Endothelial cell (in vitro differentiated cells): ENCODE measurements at places on chromosomes 6 and 20.

DNA sequence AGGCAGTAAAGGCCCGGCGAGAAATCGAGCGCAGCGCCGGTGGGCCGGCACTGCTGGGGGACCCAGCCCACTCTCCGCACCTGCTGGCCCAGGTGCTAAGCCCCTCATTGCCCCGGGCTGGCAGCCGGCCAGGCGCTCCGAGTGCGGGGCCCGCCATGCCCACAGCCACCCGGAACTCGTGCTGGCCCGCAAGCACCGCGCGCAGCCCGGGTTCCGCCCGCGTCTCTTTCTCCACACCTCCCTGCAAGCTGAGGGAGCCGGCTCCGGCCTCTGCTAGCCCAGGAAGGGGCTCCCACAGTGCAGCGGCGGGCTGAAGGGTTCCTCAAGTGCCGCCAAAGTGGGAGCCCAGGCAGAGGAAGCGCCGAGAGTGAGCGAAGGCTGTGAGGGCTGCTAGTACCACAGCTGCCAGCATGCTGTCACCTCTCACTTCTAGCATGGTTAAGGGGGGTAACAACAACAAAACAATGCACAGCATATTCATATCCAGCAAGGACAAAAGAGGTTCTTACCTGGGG lies 11.3 kb upstream of the GMPR start:
- no peak for DNase-seq

DNA sequence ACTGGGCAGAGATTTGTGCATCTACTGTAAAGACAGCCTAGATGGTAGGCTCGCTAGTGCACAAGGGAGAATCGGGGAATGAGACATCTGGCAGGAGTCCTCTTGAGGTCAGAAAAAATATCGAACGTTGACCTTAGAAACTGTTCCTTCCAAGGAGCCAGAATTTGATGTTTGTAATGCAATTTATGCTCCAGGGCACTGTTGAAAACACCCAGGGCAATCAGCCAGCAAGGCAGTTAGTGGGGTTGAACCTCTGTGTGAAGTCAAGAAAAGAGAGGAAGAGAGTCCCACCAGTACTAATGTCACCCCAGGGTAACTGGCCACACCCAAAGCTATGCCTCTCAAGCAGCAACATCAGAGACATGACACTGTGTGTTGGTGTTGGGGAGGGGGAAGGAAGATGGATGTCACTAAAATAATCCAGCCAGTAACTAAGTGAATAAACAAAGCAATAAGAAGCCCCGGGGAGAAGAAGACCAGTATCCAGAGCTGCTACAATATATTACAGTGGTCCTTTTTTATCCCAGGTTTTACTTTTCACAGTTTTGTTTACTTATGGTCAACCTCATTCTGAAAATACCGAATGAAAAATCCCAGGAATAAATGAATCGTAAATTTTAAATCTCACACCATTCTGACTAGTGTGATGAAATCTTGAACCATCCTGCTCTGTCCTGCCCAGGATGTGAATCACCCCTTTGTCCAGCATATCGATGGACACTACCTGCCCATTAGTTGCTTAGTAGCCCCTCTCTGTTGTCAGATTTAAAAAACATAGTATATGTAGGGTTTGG lies 32.9 kb upstream of the PDE10A start:
- DNase-seq, result no peak

- no peak for DNase-seq
Observed at GRCh38 chr6:82984720-82985119, 80.9 kb downstream of the UBE3D start.

- no peak for DNase-seq
Observed at GRCh38 chr20:4006640-4007039, 8.7 kb downstream of the RNF24 start.

DNA sequence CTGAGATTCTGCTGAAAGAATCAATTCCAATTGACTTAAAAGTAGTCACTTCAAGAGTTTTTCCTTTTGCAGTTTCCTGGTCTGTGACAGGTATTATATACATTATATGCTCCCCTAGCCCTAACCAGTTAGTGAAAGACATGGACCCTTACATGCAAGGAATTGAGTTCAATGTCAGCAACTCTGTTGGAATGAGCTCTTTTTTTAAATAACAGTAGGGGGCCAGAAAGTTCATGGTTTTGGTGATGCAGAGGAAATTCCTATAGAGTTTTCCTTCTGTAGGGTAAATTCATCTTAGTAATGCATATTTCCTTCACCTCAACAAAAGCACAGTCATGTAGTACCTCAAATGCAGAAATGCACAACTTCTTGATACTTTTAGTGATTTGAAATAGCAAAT lies 172.2 kb downstream of the KIF6 start:
- DNase-seq, result no peak

DNA sequence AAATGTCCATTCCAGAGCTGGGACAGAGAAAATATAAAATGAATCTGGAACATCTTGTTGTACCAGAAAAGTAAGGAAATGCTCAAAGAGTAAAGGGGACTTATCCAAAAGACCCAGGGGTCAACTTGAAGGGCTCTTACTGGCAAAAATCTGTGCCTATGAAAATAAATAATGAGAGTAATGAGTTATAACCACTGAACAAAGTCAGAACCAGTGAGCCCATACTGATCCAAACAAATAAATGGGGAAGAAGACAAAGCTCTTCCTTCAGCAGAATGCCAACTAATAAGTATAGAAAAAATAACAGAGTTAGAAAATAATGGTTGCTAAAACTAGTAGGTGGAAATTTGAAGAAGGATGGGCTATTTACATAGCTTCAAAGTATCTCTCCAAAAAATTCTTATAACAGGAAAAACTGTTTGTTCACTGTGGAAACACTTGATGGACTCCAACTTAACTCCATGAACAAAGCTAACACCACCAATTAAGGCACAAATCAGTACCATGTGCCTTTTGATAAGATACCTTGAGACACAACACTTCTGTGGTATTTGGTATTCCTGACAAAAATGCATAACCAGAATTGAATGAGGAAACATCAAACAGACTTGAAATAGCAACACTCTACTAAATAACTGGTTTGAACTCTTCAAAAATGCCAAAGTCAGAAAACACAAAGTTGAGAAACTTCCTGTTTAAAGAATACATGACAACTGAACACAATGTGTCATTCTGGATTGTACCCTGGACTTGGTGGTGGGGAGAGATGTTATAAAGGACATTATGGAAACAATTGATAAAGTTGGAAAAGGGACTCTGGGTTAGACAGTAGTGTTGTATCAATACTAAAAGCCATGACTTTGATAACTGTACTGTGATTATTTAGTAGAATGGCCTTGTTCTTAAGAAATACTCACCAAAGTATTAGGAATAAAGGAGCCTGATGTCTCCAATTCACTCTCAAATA lies 197.5 kb downstream of the ISM1 start:
- DNase-seq, result no peak

DNA sequence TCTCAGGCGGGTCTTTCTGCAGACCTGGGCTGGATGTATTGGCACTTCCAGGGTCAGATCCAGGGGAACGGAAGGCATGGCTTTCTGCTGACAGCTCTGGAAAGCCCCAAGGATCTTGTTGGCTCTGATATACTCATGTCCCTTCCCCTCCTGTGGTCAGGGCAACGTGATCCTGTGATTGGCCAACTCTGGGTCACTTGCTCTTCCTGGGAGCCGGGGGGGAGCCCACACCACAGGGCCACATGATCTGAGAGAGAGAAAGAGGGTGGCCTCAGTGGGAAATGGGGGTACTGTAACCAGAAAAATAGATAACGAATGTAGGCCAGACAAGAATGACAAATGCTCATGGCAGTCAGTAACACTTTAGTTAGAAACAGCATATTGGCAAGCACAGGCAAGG lies 223.0 kb downstream of the NFATC2 start:
- DNase-seq, result no peak

GRCh38 chr6:12473494-12473893 lies 183.3 kb downstream of the EDN1 start:
- no peak for DNase-seq

DNA sequence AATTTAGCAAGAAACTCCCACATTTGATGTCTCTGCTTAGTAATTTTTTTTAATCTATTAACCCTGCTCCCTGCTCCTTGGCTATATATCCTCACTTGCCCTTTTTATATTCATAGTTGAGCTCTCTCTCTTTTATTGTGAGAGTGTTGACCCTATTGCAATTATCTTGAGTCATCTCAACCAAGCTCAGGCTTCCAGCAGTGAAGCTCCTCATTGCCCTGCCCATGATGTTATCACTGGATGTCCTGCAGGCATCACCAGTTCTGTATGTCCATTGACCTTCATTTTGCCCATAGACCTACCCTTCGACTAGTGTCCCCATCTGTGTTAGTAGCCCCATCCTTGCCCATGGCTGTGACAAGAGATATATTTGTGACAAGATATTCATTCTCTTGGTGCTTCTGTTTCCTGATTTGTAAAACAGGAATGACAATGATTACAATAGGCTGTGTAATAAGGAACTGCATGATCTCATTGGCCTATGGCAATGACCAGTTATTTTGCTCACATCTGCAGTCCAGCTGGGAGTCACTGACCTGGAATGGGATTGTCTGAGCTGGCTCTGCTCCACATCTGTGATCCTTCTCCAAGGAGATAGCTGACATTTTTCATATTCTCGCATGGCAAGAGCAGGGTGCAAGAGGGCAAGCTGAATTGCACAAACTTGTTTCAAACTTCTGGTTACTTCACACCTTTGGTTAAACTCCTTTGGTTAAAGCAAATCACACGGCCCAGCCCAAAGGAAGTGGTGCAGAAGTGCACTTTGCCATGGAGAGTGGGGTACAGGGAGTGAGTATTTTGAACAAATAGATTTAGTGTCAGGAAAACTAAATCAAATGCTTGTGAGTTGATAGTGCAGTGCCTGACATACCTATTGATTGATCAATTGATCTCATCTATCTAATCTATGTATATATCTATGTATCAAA lies 47.7 kb upstream of the CST5 start:
- DNase-seq, result no peak

DNA sequence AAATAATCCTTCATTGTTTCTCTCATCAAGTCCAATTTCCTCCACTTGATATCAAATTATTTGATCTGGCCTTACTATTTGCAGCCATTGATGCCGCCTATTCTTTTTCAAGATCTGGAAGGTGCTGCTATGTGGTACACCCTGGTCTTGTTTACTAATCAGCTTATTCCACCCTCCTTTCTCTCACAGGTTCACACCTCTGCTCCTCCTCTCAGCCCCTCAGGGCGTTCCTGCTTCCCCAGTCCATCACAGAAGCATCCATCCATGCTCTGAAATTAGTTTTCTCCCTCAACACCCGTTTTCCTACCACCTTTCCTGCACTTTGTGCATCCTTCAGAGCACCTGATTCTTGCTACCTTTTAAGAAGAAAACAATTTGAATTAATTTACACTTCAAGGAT lies 183.6 kb downstream of the EPHA7 start:
- DNase-seq, result no peak

DNA sequence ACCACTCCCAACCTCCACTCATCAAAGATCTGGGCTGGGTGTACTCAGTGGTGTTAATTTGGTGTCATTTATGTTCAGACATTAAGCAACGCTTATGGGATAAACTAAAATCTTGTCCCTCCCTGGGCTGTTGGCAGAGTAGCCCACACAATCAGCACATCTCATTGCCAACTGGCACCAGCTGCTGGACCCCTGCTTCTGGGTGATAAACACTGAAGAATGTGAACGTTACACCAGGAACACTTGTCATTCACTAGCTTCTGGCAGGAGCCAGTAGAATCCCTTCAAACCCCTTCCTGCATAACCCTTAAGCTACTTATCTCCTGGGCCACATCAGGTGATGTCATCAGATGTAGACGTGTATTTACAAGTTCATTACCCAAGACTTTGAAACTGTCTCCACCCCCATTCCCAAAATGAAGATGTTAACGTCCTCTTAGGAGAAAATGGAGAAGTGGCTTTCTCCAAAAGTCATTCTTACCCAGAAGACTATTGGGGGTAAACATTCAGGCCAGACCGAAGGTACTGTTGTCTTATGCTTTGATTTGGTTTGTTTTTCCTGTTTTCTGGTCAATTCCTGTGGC lies 107.8 kb upstream of the CD93 start:
- no peak for DNase-seq

GRCh38 chr6:81894306-81894705 lies 141.8 kb upstream of the TENT5A start:
- no peak for DNase-seq

GRCh38 chr6:37814374-37814773 lies 5.2 kb upstream of the ZFAND3 start:
- no peak for DNase-seq

GRCh38 chr20:51275826-51276225 lies 252.9 kb upstream of the KCNG1 start:
- no peak for DNase-seq

GRCh38 chr6:38349795-38350194 lies 289.9 kb downstream of the BTBD9 start:
- DNase-seq, result no peak

- no peak for DNase-seq
Observed at GRCh38 chr6:164750128-164750527, 559.3 kb downstream of the C6orf118 start.

- no peak for DNase-seq
Observed at GRCh38 chr20:50295762-50296449, 105.3 kb downstream of the CEBPB start.

DNA sequence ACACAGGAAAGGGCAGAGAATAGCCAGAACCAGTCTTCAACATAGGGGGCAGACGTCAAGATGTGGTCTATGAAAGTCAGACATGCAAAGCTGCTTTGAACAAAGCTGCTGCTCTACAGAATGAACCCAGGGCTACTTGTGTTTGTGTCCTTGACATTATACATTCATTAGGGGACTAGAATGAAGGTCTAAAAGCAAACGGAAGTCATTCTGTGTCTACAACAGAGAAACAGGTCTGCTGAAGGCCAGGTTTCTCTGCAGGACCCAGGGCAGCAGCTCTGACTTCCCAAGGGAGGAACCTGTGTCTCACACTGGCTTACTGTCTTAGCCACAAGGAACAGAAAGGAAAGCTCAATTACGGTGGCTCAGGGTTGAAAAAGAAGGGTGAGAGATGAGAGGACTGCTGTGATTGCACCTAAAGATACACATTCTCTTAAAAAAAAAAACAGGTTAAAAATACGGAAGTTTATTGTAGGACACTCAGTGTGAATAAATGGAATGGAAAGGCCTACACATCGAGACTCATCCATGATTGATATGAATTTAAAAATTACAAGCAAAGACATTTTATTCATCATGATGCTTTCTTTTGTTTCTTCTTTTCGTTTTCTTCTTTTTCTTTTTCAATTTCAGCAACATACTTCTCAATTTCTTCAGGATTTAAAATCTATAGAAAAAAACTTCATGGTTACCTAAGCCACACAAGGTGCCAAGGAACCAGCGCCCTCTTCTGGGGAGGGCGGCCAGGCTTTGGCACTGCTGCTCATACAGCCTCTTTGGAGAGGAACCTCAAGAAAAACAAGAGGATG lies 6.7 kb downstream of the PSMA7 start:
- DNase-seq, result peak; percentile 71

GRCh38 chr6:7919871-7920270 lies 9.3 kb upstream of the TXNDC5 start:
- DNase-seq, result no peak

GRCh38 chr6:6248651-6249050 lies 71.8 kb downstream of the F13A1 start:
- no peak for DNase-seq

GRCh38 chr6:135600931-135601330 lies 103.4 kb upstream of the AHI1 start:
- no peak for DNase-seq
